ENCODE measurements at places on chromosomes 6 and 20.

- no peak for DNase-seq
Observed at GRCh38 chr6:17004269-17004668, 97.6 kb upstream of the STMND1 start.

- no peak for DNase-seq
Observed at GRCh38 chr20:61933951-61934715, 131.5 kb downstream of the TAF4 start.

- DNase-seq = no peak
Observed at GRCh38 chr20:32687180-32687532, 13.4 kb upstream of the C20orf203 start.

GRCh38 chr6:36154286-36154685 lies 24.0 kb downstream of the MAPK13 start:
- no peak for DNase-seq

- no peak for DNase-seq
Observed at GRCh38 chr6:144278659-144279314, 6.3 kb upstream of the UTRN start.

GRCh38 chr6:90989763-90990162 lies 402.9 kb upstream of the MAP3K7 start:
- DNase-seq = no peak

- no peak for DNase-seq
Observed at GRCh38 chr6:21668795-21669194, 75.2 kb downstream of the SOX4 start.

- DNase-seq = no peak
Observed at GRCh38 chr20:25220810-25221591, 25.5 kb downstream of the ENTPD6 start.

DNA sequence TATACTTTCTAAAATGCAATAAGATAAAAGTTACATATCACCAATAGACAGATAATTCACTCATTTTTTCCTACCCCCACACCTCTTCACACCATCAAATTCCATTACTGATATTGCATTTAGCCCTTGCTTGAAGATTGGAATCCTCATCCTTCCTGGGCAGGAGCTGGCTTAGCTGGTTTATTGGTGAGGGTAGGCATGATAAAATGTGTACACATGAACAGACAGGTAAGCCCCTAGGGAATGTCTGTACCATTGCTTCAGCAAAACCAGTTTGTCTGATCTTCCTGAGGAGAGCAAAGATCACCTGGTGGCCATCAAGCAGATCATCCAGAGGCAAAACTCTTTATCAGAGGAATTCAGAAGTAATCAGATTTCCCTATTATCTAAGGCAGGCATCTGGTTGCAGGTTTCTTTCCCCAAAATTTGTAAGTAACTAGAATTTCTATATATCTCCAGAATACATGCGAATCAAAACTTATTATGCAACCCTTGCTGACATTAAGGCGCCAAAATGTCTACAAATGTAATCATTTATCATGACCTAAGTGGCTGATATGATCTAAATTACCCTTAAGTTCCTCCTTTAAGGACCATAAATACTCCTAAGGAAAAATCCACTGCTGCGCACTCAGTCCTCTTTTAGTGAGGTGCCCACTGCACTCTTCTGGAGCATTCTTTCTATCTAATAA lies 6.6 kb upstream of the FABP7 start:
- DNase-seq = no peak

GRCh38 chr6:100503043-100503705 lies 38.5 kb upstream of the SIM1 start:
- DNase-seq = no peak

DNA sequence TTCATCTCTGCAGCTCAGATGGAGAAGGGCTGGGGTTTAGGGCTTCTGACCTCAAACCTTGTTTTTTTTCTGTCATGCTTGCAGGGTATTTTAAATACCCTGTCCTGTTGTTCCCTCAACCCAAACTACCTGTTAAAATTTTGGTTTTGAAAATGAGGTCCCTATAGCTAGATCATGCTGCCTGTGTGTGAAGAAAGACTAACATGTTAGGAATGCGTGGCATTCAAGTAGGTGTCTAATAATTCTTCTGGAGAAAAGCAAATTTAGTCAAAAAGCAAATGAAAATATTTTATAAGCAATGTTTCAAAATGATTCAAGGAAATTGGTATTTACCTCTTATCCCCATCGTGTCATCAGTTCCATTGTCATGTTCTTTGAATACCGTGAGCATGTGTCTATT lies 77.2 kb upstream of the C20orf144 start:
- DNase-seq = no peak

GRCh38 chr6:64123761-64124633 lies 488.4 kb downstream of the PHF3 start:
- no peak for DNase-seq

- no peak for DNase-seq
Observed at GRCh38 chr6:81655696-81656095, 96.8 kb downstream of the TENT5A start.

DNA sequence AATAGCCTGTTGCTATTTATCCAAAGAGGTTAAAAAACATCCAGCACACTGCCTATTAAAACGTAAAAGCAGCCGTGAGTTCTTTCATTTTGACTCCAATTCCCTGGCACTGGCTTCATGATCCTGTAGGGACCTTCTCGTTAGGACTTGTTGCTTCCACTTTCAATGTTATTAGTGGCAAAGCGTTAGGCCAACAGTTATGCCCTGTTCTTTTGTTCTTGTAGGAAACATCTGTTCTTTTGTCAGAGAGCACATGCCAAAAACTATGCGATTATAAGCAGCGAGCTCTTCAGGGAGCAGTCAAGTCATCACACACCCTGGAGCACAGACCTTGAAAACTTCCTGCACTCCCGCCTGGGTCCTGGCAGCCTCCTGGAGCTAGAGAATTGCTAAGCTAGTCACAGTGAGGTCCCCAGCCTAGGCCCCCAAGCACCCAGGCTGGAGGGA lies 609.5 kb upstream of the ARID1B start:
- DNase-seq = no peak

Measured in activated CD4-positive, alpha-beta T cell treated with anti-CD3 and anti-CD28 coated beads for 24 hours (primary cell).